Activated CD4-positive, alpha-beta T cell treated with anti-CD3 and anti-CD28 coated beads for 48 hours (primary cell): ENCODE measurements at places on chromosomes 16 and 17.
A peak's percentile ranks its signal among the peaks of the same experiment; 100 is the strongest.

- DNase-seq, result peak; percentile 57
Measured at GRCh38 chr17:79844869-79845600, 5.8 kb upstream of the CBX4 start.

- DNase-seq, result no peak
Measured at GRCh38 chr16:48810436-48810802, 200.4 kb upstream of the N4BP1 start.

GRCh38 chr16:68091380-68092261, 6.5 kb downstream of the NFATC3 start:
- no peak for DNase-seq

GRCh38 chr16:88810166-88810911, 1.4 kb downstream of the APRT start:
- peak; percentile 70 for DNase-seq

GRCh38 chr16:85941863-85942644, 43.1 kb downstream of the IRF8 start:
- DNase-seq, result no peak

DNA sequence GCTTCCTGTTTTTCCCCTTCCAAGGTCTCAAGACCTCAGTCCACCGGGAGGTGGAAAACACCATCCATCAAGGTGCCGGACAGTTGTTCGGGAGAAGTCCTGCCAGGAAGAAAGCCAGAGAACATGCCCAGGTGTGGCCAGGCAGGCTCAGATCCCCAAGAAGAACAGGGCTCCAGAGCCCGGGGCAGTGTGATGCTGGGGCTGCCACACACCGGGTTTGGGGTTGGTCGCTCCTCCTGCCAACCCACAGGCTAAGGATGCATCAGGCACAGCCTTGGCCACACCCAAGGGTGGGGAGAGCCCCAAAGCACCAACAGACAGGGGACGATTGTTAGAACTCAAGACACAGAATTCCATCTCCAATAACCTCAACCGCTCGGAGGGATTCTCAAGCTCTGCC, 19.7 kb downstream of the ZFHX3 start:
- DNase-seq, result no peak

DNA sequence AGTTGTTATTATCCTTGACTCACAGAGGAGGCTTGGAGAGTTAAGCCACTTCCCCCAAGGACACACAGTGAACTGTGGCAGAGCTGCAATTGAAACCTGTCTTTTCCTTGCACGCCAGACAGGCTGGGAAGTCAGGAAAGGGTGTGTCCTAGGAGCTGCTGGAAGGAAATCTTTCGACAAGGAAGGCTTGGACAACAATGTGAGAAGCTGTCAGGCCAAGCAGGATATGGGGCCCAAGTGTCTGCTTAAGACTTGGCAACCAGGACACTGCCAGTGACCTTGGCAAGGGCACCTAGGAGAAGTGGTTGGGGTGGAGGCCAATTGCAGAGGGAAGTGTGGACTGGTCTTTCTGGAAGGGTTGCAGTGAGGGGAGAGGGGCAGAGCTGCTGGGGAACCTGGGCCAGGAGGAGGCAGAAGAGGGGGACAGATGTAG, 2.1 kb upstream of the CAMKK1 start:
- DNase-seq, result no peak

- no peak for DNase-seq
Measured at GRCh38 chr17:15966879-15967248, 21.9 kb downstream of the ADORA2B start.

- no peak for DNase-seq
Measured at GRCh38 chr16:64468515-64469090, 653.3 kb downstream of the CDH11 start.
